ENCODE measurements at places on chromosomes 16 and 17.

DNA sequence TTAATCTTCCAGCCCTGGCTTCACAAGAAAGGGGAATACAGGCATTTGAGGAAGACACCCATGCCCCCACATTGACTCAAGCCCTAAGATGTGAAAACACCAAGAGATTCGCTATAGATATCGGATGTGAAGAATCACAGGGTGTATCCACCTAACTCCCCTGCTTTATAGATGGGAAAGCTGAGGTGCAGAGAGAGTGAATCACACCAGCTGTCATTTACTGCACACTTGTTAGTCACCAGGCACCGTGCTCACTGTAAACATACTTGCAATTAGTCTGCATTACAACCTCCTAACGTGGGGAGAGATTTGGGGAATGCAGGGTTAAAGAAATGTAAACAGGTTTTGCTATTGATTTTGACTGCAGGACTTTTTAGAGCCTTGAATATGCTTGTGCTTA, 325.5 kb downstream of the C16orf95 start:
- no peak for DNase-seq

GRCh38 chr16:89201439-89202377, 1.4 kb upstream of the SLC22A31 start:
- peak; percentile 77 for DNase-seq

- no peak for DNase-seq
Measured at GRCh38 chr16:20683812-20684211, 13.7 kb downstream of the ACSM1 start.

GRCh38 chr17:71870546-71870862, 250.3 kb upstream of the SOX9 start:
- no peak for DNase-seq

- no peak for DNase-seq
Measured at GRCh38 chr17:31593806-31594205, 202.3 kb downstream of the RAB11FIP4 start.

GRCh38 chr16:73432850-73433730, 385.2 kb upstream of the ZFHX3 start:
- no peak for DNase-seq

- no peak for DNase-seq
Measured at GRCh38 chr16:85635545-85636140, 22.5 kb downstream of the GSE1 start.

GRCh38 chr16:49592546-49593423, 219.2 kb downstream of the C16orf78 start:
- peak; percentile 44 for DNase-seq

GRCh38 chr17:61088556-61088955, 311.1 kb upstream of the TBX2 start:
- no peak for DNase-seq

DNA sequence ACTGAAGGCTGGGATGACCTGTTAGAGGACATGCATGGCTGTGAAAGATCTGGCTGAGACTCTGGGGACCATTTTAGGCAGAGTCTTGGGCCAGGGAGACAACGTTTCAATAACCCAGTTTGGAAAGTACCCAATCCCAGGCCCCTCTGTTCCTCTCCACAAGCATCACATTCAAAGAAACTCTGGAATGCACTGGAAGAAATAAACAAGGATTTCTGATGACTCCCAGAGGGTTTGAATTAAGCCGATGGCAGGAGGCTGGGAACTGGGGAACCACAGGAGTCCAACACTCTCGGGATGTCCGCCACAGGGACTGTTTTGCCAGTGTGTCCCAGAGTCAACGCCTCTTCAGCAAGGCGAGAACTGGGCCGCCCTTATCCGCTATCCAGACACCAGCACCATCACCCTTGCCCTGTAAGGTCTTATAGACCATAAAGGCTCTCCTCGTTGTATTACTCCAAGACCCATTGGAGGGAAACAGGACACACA, 3.3 kb downstream of the PMP22 start:
- no peak for DNase-seq

- no peak for DNase-seq
Measured at GRCh38 chr17:67636834-67637520, 80.8 kb upstream of the NOL11 start.

DNA sequence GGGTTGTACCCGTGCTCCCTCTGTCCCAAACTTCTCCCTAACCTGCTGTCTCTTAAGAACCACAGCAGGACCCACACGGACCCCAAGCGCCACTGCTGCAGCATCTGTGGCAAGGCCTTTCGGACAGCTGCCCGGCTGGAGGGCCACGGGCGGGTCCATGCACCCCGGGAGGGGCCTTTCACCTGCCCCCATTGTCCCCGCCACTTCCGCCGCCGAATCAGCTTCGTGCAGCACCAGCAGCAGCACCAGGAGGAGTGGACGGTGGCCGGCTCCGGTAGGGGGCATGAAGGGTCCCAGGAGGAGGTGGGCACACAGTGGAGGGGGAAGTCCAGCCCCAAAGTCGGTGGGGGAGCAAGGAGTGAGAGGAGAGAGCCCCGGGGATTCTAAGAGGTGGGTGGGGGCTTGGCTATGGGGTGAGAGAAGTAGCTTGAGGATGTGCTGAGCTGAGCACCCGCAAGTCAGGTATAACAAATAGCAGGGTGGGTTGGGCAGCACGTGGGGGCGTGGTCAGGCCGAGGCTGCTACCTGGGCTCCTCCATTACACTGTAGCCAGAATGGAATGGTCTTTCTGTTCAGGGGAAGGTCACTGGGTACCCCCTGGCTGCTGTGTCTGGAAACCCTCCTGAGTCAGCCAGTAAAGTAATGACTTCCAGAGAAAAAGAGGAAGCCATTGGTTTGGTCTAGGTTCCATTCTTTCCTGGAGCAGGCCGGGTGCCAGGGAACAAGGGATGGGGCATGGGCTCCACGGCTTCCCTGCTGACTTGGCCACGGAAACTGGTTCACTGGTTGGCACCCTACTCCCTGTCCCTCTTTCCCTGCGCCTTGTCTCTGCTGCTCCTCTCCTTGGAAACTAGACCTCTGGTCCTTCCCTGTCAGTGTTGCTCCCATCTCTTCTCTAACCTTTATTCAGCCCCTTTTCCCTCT, 7.1 kb downstream of the PRSS53 start:
- DNase-seq: no peak

- DNase-seq: peak; percentile 7
Measured at GRCh38 chr16:53207810-53208752, 153.3 kb downstream of the CHD9 start.

- DNase-seq: no peak
Measured at GRCh38 chr17:57941384-57942370, 13.5 kb downstream of the CUEDC1 start.

- no peak for DNase-seq
Measured at GRCh38 chr16:82657239-82657638, 30.5 kb downstream of the CDH13 start.

DNA sequence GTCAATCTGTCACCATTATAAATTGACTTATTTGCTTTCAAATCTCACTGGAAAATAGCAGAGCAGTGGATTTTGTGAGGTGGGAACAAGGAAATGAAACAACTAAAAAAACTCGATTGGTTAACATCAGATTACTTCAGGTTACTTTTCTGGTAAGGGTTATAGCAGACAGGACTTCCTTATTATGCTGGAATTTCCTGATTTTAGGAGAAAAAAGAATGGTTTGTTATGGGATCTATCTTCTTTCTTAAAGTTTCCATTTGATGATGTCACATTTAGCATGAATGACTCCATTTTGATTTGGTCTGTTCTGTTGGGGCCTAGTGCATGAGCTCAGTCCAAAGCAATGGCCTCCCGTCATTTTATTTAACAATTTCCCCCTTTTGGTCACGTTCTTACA, 210.6 kb downstream of the KCNJ2 start:
- no peak for DNase-seq

GRCh38 chr17:69326377-69327059, 415 bp downstream of the ABCA5 start:
- DNase-seq: no peak

All from naive thymus-derived CD8-positive, alpha-beta T cell (primary cell).